Activated CD4-positive, alpha-beta T cell treated with anti-CD3 and anti-CD28 coated beads, Interleukin-2, amount 50 U/mL, for 4 hours (primary cell): ENCODE measurements at places on chromosomes 3 and 15.

- DNase-seq: no peak
Measured at GRCh38 chr3:125125821-125126245, 70.0 kb upstream of the HEG1 start.

- DNase-seq: no peak
Measured at GRCh38 chr3:297585-297984, 101.0 kb downstream of the CHL1 start.

GRCh38 chr3:49500205-49500731 lies 30.2 kb downstream of the DAG1 start:
- no peak for DNase-seq

DNA sequence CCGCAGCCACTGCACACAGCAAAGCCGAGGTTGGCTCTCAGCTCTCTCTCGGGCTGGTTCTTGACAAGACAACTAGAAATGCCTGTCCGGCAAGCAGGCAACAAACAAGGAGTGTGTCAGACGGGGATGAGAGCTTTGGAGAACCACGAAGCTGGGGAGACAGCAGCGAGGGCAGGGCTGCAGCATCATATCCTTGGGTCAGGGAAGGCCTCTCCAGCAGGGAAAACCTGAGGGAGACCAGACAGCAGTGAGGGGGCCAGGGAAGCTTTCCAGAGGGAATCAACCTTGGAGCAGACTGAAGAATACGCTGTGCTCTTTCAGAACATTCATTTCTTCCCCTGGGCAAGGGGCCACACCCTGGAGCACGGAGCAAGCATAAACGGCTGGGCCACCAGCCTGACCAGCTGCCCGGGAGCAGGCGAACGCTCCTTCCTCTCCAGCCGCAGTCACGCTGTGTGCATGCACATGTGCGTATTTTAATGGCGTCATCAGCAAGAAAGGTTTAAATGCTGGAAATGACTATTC lies 58.7 kb downstream of the CHSY1 start:
- no peak for DNase-seq

GRCh38 chr3:127729556-127730056 lies 56.9 kb downstream of the ABTB1 start:
- DNase-seq: no peak

GRCh38 chr3:3855056-3855455 lies 55.8 kb downstream of the LRRN1 start:
- no peak for DNase-seq

DNA sequence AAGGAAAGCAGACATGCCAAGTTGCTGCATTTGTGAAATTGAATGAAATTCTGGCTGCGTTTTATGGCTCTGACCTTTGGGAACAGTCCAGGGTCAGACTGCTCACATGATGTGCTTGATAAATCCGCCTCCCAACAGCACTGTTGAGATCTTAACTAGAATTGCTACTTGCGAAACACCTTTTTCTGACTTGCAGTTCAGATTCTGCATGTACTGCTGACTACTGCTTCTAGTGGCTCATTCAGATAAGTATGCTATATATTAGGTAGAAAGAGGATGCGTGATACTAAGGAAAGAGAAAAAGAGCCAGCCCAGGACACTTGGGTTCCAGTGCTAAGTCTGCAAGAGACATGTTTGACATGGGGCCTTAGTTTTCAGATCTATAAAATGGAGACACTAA lies 129.4 kb downstream of the LPP start:
- no peak for DNase-seq

DNA sequence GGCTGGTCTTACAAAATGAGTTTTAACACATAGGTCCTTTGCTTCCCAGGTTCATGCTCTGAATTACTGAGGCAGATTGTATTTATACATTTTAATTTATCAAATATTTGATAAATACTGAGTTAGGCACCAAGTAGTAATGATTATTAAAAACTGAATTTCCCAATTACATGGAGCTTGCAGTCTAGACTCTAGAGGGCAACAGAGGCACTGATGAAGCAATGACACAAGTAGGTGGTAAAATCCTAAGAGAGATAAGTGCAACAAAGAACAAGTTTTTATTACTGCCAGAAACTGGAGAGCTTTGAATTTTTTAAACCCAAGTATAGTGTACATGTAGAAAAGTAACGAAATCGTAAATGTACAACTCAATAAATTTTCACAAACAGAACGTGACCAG lies 406.2 kb upstream of the RARB start:
- no peak for DNase-seq

DNA sequence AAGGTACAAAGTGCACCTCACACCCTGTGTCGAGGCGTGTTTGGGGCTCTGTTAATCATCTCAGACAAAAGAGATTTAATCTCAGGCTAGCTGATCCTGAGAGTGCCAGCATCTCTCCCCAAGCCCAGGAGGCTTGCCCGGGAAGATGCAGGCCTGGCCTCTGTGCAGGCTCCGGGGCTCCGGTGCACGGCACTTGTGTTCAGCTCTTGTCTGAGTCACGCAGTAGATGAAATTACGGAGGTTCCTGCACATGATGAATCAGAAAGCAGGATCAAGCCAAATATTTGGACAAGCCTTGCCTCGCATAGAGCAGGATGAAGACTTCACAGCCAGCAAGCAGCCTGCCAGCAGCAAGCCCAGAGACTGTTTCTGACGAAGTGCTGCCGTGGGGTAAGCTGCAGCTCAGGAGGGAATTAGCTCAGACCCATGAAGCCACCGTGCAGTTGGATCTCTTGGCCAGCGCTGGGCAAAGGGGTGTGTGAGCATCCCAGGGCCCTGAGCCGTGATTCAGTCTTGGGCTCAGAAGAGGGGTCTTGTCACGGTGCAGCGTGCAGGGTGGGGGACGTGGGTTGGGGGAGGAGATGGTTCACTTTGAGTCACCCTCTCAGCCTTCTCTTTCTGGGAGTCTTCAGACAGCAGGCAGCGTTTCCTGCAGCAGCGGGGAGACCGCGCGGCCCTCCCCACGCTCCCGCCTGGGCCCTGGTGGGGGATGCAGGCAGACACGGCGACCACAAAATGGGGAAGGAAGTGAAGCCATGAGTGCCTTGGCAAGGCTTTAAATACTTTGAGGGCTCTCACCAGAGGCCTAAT lies 89.2 kb upstream of the MEF2A start:
- no peak for DNase-seq

- no peak for DNase-seq
Measured at GRCh38 chr3:173930251-173930650, 532.7 kb downstream of the NLGN1 start.

- DNase-seq: no peak
Measured at GRCh38 chr3:23368731-23369130, 165.6 kb downstream of the UBE2E2 start.

- DNase-seq: no peak
Measured at GRCh38 chr3:17747174-17747889, 4.9 kb upstream of the TBC1D5 start.

- no peak for DNase-seq
Measured at GRCh38 chr3:42934111-42934510, 28.2 kb downstream of the ZNF662 start.

- DNase-seq: no peak
Measured at GRCh38 chr15:41561777-41562145, 2.7 kb downstream of the TYRO3 start.

DNA sequence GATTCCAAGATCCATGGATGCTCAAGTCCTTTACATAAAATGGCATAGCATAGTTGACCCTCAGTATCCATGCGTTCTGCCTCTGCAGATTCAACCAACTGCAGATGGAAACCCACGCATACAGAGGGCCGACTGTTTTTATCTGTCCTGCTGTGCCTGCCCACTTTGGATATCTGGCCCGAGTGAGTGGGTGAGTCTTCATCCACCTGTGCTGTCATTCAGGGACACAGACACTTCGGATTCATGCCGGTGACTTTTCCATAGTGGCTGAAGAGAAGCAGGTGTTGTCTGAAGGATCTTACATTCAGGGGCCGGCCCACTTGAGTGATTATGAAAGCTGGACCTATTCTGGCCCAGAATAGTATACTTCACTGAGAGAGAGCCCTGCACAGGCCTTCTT lies 85.1 kb downstream of the RYR3 start:
- no peak for DNase-seq

- no peak for DNase-seq
Measured at GRCh38 chr15:68154923-68155559, 50.1 kb downstream of the CALML4 start.

- no peak for DNase-seq
Measured at GRCh38 chr3:190516416-190516815, 2.5 kb downstream of the IL1RAP start.

DNA sequence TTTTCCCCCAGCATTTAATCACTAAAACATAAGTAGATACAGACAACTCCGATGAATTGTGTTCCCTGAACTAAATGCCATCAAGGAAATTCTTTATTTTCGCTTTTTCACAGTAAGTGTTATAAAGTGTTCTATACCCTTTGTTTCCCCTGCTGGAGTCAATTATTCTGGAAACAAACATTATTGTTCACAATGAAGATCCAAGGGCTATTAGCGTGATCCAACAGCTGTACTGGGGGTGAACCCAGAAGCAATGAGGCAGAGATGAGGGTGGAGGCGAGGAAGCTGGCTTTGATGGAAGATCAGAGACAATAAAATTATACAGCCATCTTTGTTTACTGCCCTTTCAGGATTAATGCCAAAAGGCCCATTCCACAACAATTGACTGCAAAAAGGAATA lies 250.3 kb upstream of the IGF1R start:
- no peak for DNase-seq

DNA sequence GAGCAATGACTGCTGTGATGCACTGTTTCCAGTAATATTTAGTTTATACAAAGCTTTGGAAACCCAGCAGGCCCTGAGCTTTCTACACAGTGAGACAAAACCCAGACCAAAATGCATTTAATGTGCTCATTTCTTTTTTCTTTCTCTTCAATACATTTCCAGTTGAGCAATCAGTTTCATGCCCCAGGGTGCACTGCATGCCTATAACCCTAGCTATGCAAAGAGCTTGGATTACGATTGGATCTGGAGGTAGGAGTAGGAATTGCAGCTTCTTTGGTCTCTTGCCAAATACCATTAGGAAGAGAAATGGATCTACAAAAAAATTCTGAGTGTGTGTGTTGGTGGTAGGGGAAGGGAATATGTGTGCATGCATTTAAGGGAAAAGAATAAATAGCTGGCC lies 1001.4 kb downstream of the SQOR start:
- no peak for DNase-seq

GRCh38 chr3:15610082-15610759 lies 8.7 kb downstream of the BTD start:
- no peak for DNase-seq
